ENCODE measurements at places on chromosomes 2 and 18. TPM values are rescaled to one million over a fixed set of nuclear protein-coding genes. Genes with fewer than 3 reads are reported as not detected.

DNA sequence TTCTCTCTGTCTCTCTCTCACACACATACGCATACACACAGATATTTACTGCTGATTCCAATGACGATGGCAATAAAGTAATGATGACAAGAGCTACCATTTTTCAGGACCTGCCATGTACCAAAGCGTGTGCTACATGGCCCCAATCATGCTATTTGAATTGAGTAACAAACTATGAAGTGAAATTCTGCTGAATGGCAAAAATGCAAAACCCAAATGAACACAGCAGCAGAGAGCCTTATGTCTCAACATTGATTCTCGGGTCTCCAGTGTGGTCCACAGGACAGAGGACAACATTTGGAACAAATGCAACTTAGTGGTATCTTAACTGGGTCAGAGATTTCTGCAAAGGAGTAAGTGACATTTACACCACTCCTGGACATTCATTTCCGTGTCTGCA is 117.4 kb downstream of the PIEZO2 start:
- DNase-seq = no peak

GRCh38 chr2:200225951-200226350 is 80.5 kb upstream of the SPATS2L start:
- no peak for DNase-seq

- DNase-seq = no peak
Observed at GRCh38 chr2:29871541-29871940, 49.8 kb downstream of the ALK start.

DNA sequence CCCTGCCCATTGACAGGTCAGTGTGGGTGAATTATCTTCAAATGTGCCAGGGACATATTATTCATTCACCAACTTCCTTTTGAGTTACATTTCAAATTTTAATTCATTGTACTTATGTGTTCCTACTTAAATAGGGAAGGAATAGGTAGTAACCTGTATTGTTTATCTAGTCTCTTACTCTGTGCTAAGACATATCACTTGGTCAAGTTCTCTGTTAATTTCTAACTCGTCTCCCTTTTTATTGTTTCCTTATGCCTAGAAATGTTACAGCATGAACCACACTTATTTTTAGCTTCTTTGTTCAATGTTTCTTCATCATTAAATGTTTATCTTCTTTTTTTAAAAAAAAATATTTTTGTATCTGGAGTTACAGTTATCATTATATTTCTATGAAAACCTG is 151.9 kb downstream of the HAUS1 start:
- no peak for DNase-seq

DNA sequence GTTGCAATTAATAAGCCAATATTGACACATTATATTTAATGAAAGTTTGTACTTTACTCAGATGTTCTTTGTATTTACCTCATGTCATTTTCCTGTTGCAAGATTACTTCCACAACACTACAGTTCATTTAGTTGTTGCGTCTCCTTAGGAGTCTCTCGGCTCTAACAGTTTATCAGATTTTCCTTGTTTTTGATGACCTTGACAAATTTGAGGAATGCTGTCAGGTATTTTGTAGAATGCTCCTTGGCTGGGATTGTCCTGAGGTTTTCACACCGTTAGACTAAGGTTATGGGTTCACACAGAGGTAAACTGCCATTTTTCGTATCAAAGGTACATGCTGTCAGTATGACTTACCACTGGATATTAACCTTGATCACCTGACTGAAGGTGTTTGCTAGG is 416.6 kb upstream of the TNP1 start:
- no peak for DNase-seq

- DNase-seq = no peak
Observed at GRCh38 chr2:12980817-12981216, 264.1 kb downstream of the TRIB2 start.

GRCh38 chr18:77069931-77070330 is 62.7 kb downstream of the MBP start:
- DNase-seq = no peak

VWC2L gene
- total RNA-seq = 3.0 TPM

MYL1 gene
- 3.3 TPM for total RNA-seq

RGPD3 gene
- 0.88 TPM for total RNA-seq

PDCD1 gene
- 0.20 TPM for total RNA-seq

Data from spinal cord (tissue), 10 donors.